CD4-positive, alpha-beta T cell (primary cell): ENCODE measurements at places on chromosomes 3 and 15.

DNA sequence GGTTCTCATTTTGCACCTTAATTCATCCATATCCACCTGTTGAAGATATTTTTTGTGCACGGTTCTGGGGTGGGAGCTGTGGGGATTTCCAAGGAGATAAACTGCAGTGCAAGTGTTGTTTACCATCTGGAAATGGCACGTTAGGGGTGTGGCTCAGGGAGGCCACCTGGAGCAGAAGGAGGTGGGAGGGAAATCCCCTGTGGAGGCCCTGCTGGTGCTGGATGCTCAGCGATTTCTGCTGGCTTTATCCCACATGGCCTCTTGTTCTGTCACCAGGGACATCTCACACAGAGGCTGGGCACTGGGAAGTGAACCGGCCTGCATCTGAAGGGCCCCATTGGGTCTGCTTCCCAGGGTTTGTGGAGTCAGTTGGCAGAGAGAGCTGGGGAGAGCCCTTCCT is 24.3 kb downstream of the TRPM1 start:
- no peak overlapping the region for H3K4me3 ChIP-seq
- H3K27me3 ChIP-seq = peaks cover 15% of the 10 kb centered on the region
- no peak for DNase-seq
- no peaks in the 10 kb centered on the region for H3K36me3 ChIP-seq

GRCh38 chr15:51266656-51267050 is 71.7 kb downstream of the CYP19A1 start:
- no peak overlapping the region for H3K4me3 ChIP-seq
- peaks cover 3% of the 10 kb centered on the region for H3K4me1 ChIP-seq
- H3K36me3 ChIP-seq = no peaks in the 10 kb centered on the region
- peaks cover 25% of the 10 kb centered on the region for H3K27me3 ChIP-seq
- no peak for DNase-seq

GRCh38 chr3:46094506-46094905 is 67.2 kb upstream of the XCR1 start:
- no peaks in the 10 kb centered on the region for H3K27me3 ChIP-seq
- H3K4me3 ChIP-seq = no peak overlapping the region
- peaks cover 29% of the 10 kb centered on the region for H3K4me1 ChIP-seq
- H3K27ac ChIP-seq = peak overlapping the region; percentile 3

- no peak for DNase-seq
- H3K36me3 ChIP-seq = no peaks in the 10 kb centered on the region
- H3K4me1 ChIP-seq = no peaks in the 10 kb centered on the region
- H3K27me3 ChIP-seq = no peaks in the 10 kb centered on the region
- H3K4me3 ChIP-seq = no peak overlapping the region
These were observed 57.8 kb upstream of the TBC1D5 start for GRCh38 chr3:17800232-17800631.

DNA sequence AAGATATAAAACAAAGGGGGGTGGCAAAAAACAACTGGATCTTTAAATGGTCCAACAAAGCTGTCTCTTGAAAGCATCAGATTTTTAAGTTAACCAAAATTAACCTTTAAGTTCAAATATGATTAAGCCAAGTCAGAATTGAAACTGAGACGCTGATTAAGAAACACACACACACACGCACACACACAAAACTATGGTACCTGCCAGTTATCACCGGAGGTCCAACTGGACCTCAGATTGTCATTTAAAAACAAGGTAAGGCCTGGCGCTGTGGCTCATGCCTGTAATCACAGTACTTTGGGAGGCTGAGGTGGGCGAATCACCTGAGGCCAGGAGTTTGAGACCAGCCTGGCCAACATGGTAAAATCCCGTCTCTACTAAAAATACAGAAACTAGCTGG is 10.4 kb downstream of the ARF4 start:
- H3K4me3 ChIP-seq = no peak overlapping the region
- H3K4me1 ChIP-seq = peaks cover 7% of the 10 kb centered on the region
- DNase-seq = no peak
- H3K27me3 ChIP-seq = no peaks in the 10 kb centered on the region

- H3K4me3 ChIP-seq = no peak overlapping the region
- no peaks in the 10 kb centered on the region for H3K36me3 ChIP-seq
- no peaks in the 10 kb centered on the region for H3K27me3 ChIP-seq
- no peak for DNase-seq
- H3K4me1 ChIP-seq = peaks cover 6% of the 10 kb centered on the region
- no peak overlapping the region for H3K27ac ChIP-seq
These were observed 144.7 kb downstream of the TPRG1 start for GRCh38 chr3:189316296-189317019.

- no peaks in the 10 kb centered on the region for H3K4me1 ChIP-seq
- DNase-seq = no peak
- H3K27me3 ChIP-seq = peaks cover 3% of the 10 kb centered on the region
These were observed 214.8 kb upstream of the ARHGEF26 start for GRCh38 chr3:153906366-153906765.

- no peak overlapping the region for H3K27ac ChIP-seq
- DNase-seq = no peak
- no peak overlapping the region for H3K4me3 ChIP-seq
- no peaks in the 10 kb centered on the region for H3K27me3 ChIP-seq
These were observed 6.6 kb upstream of the ATP2B2 start for GRCh38 chr3:10511809-10512494.

- no peak overlapping the region for H3K4me3 ChIP-seq
- no peaks in the 10 kb centered on the region for H3K36me3 ChIP-seq
- no peaks in the 10 kb centered on the region for H3K27me3 ChIP-seq
- no peak for DNase-seq
- H3K4me1 ChIP-seq = no peaks in the 10 kb centered on the region
These were observed 990.9 kb downstream of the PLOD2 start for GRCh38 chr3:145170121-145170520.

- no peak for DNase-seq
- peaks cover 93% of the 10 kb centered on the region for H3K4me1 ChIP-seq
- peaks cover 18% of the 10 kb centered on the region for H3K36me3 ChIP-seq
- peak overlapping the region; percentile 83 for H3K27ac ChIP-seq
These were observed 26.7 kb downstream of the TBC1D2B start for GRCh38 chr15:78050826-78051225.

DNA sequence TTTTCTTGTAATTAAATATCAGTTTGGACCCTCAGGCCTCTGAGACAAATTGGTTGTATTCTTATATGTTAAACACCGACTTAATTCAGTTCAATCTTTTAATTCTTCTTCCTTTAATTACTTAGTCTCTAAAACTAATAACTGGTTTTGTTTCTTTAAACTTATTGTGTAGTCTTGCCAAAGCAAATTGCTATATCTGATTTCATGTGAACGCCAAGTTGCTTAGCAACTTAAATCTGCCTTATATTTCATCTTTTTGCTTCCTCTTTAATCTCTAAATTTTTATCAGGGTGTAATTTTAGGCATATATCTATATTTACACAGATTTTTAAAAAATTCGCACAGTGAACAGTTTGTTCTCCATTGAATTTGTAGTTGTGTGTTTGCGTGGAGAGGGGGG is 82.2 kb downstream of the CADM2 start:
- no peak overlapping the region for H3K4me3 ChIP-seq
- no peak for DNase-seq
- no peaks in the 10 kb centered on the region for H3K36me3 ChIP-seq
- H3K27me3 ChIP-seq = no peaks in the 10 kb centered on the region

DNA sequence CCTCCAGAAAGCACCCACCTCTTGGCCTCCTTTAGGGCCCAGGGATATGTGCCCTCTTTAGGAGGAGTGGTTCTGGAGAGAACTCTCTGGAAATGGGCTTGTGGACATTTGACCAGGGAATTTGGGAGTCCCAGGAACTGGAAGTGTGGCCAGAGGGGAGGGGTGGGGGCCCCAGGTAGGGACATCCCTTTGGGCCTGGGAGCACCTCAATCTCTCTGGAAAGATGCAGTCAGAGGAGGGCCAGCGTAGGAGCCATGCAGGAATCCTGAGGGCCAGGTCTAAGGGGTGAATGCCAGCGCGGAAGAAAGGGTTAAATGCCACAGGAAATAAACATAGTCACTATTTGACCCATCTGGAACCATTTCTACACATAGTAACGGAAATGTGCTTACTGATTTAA is 50.3 kb upstream of the ITGA11 start:
- DNase-seq = no peak
- H3K4me3 ChIP-seq = no peak overlapping the region
- H3K27me3 ChIP-seq = no peaks in the 10 kb centered on the region
- no peak overlapping the region for H3K27ac ChIP-seq
- no peaks in the 10 kb centered on the region for H3K36me3 ChIP-seq
- no peaks in the 10 kb centered on the region for H3K4me1 ChIP-seq

DNA sequence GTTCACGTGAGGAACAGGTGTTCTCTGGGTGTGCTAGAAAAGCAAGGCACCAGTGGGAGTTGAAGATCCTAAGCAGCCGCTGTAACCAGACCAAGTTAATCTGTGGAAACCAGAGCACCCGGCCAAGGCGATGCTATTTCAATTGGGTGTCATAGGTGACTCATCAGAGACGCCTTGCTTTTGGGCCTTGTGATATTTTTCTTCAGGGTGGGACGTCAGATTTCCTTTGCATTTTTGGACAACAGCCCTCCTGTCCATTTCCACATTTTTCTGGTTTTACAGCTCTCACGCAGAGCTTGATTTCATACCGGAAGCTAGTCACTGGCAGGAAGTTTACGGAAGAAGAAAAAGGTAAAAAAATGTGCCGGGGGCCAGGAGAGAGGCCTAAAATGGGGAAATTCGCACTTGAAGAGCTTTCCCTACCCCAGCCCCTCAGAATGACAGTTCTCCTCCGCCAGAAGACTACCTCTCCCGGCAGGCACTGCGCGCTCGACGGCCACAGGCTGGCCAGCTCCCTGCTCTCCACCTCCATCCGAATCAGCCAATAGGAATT is 471 bp upstream of the KBTBD8 start:
- peaks cover 16% of the 10 kb centered on the region for H3K4me1 ChIP-seq
- H3K27me3 ChIP-seq = no peaks in the 10 kb centered on the region
- DNase-seq = no peak
- no peak overlapping the region for H3K27ac ChIP-seq
- H3K4me3 ChIP-seq = peak overlapping the region; percentile 73
- no peaks in the 10 kb centered on the region for H3K36me3 ChIP-seq

DNA sequence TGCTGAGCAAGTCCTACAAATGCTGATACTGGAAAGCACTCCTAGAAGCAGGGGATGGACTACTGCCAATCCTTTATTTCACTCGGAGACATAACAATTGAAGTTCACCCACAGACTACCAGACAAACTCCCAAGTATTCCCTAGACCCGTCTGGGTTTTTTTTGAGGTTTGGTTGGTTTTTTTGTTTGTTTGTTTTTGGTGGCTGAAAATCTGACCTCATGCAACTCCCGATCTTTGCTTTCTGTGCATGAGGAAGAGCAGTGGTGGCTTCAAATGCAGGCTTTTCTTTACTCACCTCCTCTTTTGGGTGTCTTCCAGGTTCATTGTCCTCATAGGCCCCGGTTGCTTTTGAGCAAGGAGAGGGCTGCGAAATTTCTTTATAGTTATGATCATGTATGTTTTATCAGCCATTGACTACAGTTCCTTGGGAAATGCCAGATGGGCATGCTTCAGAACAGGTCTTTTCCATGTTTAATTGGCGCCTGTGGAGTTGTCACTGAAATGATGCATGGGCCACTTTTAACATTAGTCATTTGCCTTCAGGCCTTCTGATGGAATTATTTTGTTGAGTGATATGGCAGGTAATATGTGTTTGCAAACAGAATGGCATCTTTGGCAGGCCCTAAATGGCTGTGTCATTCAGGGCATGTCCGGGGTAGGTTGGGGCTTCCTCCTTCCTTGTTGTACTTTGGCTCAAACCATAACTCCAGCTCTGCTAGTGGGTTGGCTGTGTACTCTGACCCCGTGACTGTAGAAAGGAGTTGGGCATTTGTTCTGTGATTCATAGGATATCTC is 81.3 kb upstream of the ZBED2 start:
- H3K27me3 ChIP-seq = no peaks in the 10 kb centered on the region
- peak overlapping the region; percentile 78 for H3K4me3 ChIP-seq
- H3K36me3 ChIP-seq = no peaks in the 10 kb centered on the region
- H3K27ac ChIP-seq = no peak overlapping the region
